KG1 (cell line): ENCODE measurements at places on chromosomes 2 and 18.

GRCh38 chr18:712401-713134, at the start of gene ENOSF1:
ENOSF1 (minus strand) TSS chr18:712630; CDS start chr18:712587, 43 bp downstream.
- DNase-seq = peak; percentile 66

DNA sequence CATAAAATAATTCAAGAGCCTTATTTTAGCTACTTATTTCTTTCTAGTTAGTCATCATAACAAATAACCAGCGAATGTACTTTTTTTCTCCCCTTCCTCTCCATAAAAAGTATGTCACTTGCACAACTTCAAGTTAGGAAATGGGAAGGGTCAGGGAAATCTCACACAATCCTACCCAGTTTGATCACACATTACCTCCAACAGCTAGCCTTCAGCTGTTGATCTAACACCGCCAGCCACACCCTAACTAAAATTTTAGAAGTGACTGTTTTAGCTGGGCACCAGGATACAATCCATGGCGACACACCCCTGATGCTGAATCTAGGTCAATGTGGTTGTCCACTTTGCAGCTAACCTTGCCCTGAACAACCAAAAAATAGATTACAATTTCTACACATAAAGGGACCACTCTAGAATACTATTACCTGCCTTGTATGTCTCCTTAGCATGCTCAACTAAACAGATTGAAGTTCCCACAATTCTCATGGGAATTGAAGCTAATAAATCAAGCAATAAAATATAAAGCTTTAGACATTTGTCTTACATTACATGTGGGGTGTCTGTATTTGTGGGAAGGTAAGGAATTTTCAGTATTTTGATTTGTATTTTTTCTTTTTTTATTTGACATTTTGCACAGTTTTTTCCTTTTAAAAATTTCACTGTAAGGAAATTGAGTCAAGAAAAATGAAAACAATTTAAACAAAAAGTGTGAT, 7.3 kb upstream of the COL3A1 start:
- DNase-seq = no peak

DNA sequence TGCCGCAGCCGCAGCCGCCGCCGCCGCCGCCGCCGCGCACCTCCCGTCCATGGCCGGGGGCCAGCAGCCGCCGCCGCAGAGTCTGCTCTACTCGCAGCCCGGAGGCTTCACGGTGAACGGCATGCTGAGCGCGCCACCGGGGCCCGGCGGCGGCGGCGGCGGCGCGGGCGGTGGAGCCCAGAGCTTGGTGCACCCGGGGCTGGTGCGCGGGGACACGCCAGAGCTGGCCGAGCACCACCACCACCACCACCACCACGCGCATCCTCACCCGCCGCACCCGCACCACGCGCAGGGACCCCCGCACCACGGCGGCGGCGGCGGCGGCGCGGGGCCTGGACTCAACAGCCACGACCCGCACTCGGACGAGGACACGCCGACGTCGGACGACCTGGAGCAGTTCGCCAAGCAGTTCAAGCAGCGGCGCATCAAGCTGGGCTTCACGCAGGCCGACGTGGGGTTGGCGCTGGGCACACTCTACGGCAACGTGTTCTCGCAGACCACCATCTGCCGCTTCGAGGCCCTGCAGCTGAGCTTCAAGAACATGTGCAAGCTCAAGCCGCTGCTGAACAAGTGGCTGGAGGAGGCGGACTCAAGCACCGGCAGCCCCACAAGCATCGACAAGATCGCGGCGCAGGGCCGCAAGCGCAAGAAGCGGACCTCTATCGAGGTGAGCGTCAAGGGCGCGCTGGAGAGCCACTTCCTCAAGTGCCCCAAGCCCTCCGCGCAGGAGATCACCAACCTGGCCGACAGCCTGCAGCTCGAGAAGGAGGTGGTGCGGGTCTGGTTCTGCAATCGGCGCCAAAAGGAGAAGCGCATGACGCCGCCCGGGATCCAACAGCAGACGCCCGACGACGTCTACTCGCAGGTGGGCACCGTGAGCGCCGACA, 2.4 kb downstream of the POU3F3 start:
- DNase-seq = no peak

- DNase-seq = no peak
These were observed 113.2 kb downstream of the DHRS9 start for GRCh38 chr2:169182573-169182972.

DNA sequence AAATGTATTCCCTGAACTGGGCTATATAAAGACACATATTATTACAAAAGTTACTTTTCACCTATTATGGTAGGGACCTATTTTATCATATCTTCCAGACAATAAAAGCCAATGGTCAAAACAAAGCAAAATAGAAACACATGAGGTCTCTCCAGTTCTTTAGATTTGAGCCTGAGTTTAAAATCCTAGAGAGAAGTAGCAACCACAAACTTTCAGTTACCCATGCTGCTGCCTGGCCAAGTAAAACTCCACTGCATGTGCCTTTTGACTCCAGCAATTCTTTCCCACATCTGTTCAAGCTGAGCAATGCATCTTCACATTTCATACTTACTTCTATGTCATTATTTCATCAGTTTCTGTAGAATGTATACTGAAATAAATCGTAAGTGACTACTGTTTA, 405.3 kb downstream of the STK39 start:
- DNase-seq = no peak

GRCh38 chr2:144083211-144083610, 436.7 kb downstream of the ZEB2 start:
- DNase-seq = no peak
